ENCODE measurements at places on chromosomes 1 and 21.

- no peak for DNase-seq
Measured at GRCh38 chr21:37429356-37429755, 62.8 kb downstream of the DYRK1A start.

- no peak for DNase-seq
Measured at GRCh38 chr21:35635994-35636393, 424.3 kb downstream of the SETD4 start.

DNA sequence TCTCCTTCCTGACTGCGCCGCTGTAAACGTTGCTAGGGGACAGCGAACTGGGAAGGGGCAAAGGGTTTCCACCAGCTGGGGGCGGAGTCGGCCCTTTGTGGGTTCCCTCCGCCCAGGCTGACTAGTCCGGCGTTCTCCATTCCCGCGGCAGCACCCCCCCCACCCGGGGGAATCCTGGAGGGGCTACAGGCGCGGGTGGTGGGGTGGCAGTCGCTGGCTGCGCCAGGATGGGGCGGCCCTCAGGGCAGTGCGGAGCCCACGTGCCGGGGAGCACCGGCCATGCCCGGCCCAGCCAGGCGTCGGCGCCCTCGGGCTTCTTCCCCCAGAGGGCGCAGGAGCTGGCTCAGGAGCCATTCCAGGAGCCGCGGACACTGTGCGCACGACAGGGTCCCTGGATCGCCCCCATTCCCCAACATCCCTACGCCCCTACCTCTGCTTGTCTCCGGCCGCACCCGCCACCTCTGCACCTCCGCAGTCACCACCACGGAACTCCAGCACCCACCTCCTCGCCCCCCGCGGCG, 476 bp downstream of the BATF3 start:
- peak; percentile 16 for DNase-seq

- no peak for DNase-seq
Measured at GRCh38 chr1:116211294-116211693, 100.1 kb downstream of the MAB21L3 start.

DNA sequence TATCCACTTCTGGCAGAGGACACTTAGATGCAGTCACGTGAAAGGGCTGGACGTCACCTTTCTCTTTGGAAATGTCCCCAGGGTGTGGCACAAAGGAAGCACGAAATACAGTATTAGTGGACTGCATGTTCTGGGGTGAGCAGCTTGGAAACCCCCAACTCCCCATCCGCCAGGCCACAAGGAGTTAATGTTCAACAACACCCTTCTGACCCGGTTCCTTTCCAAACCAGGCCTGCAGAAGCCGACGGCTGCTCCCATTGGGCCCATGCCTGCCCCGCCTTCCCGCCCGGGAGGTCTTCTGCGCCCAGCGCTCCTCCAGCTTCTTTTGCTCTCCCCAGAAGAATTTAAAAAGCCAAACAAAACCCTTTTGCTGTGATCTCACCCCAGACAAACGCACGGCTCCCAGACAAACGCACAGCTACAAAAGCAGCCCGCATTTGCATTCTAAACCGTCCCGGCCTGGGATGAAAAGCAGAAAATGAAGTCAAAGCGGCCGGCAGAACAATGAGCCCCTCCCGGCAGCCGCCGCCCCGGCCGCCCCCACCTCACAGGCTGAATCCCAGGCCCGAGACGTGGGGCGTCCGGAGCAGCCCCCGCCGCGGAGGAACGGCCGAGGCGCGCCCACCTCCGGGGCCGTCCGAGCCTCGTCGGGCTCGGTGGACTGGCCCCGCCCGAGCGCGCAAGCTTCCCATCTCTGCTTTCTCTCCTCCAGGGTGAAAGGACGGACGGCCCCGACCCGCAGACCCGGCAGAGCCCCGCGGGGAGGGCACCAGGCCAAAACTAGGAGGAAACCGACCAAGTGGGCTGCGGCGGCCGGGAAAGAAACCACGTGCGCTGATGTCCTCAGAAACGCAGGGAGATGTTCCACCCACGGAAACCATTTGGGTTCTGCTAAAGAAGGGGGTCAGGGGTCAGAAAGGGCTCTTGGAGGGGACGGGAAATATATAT, 101.9 kb downstream of the PLPP3 start:
- DNase-seq, result peak; percentile 78

- DNase-seq, result no peak
Measured at GRCh38 chr1:37070126-37070525, 35.8 kb upstream of the GRIK3 start.

GRCh38 chr1:93701629-93702028, 20.0 kb upstream of the BCAR3 start:
- no peak for DNase-seq

- DNase-seq, result no peak
Measured at GRCh38 chr1:182080040-182080439, 18.5 kb upstream of the ZNF648 start.

DNA sequence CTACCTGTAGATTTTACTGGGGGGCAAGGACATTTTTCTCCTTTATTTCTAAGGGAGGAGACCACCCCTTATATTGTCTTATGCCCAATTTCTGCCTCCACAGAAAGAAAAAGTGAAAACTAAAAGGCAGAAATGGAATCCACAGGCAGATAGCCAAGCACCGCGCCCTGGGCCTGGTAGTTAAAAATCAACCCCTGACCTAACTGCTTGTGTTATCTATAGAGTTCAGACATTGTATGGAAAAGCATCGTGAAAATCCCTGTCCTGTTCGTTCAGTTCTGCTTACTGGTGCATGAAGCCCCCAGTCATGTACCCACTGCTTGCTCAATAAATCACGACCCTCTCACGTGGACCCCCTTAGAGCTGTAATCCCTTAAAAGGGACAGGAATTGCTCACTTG, 33.7 kb upstream of the IL6R start:
- DNase-seq, result no peak

- DNase-seq, result peak; percentile 7
Measured at GRCh38 chr1:221141606-221142285, 262.5 kb downstream of the HLX start.

GRCh38 chr21:44800103-44800502, 1.5 kb downstream of the UBE2G2 start:
- DNase-seq, result peak; percentile 47

DNA sequence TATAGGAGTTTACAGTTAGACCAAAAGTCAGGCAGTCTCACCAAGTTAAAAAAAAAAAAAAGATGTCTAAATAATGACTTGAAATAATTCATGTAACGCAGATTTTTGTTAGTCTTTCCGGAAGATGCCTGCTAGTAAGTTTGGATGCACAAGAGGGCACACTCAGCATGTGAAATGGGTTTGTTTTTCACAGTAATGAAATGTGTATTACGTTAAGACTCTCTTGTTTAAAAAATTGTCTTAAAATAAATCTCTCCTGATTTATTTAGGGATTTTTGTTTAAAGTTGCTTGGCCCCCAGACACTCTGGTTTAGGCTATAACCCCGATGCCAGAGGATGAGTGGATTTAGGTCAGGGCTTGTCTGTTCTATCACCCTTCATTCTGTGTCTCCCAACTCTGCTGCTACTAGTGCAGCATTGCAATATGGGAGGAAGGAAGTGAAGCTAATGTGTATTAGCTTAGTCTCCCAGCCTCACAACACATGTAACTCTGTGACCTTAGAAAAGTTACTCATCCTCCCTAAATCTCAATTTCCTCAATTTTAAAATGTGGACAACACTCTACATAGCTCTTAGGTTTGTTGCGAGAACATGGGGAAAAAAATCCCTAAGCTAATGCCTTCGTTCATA, 25.7 kb downstream of the CTH start:
- DNase-seq, result peak; percentile 60

GRCh38 chr1:41672173-41672572, 187.7 kb upstream of the EDN2 start:
- no peak for DNase-seq

- no peak for DNase-seq
Measured at GRCh38 chr21:34639250-34639649, 24.3 kb upstream of the RCAN1 start.

DNA sequence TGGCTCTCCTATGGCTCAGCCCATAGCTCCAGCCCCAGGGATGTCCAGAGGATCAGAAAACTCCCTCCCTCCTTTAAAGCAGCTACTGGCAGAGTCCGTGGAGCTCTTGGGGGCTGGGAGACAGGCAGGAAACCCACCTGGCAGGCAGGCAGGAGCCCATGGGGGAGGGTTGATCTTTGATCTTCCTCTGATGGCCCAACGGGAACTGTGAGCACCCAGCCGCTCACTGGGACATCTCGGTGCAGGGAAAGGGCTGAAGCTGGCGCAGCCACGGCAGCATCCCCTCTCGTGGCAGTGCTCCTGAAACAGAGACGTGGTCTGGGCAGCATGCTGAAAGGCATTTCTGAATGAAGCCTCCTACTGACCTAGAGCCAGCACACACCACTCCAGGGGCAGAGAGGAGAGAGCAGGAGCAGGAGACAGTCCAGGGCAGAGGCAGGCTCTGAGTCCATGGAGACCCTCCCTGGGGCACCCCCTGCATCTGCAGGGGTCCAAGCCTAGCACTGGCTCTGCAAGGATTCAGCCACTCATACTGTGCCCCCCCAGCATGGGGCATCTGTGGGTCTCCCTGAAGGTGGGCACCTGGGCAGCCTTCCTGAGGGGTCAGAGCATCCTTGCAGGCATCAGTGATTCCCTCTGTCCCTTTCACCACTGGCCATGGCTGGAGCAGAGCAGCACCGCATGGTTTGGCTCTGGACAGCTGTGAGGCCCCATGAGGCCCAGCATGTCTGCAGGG, 4.9 kb upstream of the SLX9 start:
- DNase-seq, result no peak

- DNase-seq, result no peak
Measured at GRCh38 chr1:117047271-117047670, 12.9 kb upstream of the TTF2 start.

DNA sequence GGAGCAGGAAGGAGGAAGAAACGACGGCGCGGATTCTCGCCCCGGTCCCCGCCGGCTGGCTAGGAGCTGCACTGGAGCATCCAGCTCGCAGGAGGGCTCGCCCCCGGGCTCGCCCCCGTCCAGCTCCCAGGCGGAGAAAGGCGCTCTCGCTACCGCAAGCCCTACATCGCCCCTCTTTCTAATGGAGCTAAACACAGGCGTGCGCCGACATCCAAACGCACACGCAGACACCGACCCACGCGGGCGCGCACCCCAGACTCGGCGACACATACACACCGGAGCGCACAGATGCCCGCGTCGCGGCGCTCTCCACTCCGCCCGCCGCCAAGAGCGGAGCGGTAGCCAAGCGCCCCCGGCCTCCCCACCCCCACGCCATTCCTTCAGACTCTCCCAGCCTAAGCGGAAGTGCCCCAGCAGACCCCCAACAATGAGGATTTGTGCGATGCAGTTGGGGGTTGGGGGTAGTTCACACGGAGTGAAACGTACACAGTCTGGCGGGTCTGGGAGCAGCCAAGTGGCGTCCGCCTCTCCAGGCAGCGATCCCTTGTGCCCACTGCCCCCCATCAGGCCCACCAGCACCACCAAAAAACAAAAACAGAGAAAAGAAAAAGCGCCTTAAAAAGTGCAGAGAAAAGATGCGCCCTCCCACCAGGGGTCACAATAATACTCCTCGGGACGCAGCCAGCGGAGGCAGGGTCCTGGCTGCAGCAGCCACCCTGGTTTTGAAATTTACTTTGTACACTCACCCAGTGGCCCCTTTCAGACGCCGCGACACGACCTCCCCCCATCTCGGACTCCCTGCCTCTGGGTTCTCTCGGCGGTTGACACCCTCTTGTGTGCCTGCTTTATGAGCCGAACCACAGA, 1.4 kb downstream of the DAB1 start:
- DNase-seq, result peak; percentile 89

- no peak for DNase-seq
Measured at GRCh38 chr1:117372863-117373412, 5.7 kb downstream of the MAN1A2 start.

GRCh38 chr1:219441884-219442283, 171.0 kb downstream of the ZC3H11B start:
- no peak for DNase-seq

- DNase-seq, result no peak
Measured at GRCh38 chr1:53482441-53483153, 23.4 kb downstream of the DMRTB1 start.

GRCh38 chr1:13892198-13892597, 192.2 kb downstream of the PRDM2 start:
- DNase-seq, result no peak

GRCh38 chr1:31984419-31985347, 29.0 kb upstream of the KHDRBS1 start:
- no peak for DNase-seq

DNA sequence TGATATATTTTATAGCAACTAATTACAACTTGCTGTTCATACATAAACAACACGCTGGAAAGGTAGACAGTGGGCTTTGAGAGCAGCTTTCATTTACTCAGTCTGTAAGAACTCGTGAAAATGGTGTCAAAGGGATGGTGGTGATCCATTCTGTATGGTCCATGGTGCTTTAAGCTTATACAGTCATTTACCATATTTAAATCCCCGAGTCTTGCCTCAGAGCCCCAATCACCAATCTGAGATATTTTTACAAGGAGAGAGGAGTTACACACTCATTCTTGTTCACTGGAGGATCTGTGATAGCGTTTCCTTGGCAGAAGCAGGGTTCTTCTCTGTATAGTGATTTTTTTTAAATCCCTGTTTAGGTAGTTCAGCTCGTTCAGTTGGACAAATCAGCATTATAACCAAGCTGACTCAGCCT, 694.6 kb downstream of the USP25 start:
- peak; percentile 70 for DNase-seq

GRCh38 chr1:210031473-210031872, 93.5 kb downstream of the SYT14 start:
- DNase-seq, result no peak

DNA sequence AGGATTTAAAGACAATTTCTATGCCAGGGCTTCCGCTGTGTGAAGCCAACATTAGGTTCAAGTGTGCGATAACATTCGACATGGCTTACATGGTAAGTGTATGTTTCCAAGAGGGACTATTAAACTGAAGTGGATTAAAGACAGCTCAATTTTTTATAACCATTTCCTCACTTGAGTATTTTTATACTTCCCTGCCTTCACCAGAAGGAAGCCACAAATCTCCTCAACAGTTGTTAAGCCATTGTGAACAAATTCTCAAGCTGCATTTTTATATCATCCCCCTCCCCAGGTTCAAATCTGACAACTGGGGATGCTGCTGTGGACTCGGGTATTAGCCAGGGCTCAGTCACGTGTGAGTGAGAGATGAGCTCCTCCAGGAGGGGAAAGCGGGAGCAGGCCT, 116.3 kb downstream of the RHOU start:
- DNase-seq, result no peak

DNA sequence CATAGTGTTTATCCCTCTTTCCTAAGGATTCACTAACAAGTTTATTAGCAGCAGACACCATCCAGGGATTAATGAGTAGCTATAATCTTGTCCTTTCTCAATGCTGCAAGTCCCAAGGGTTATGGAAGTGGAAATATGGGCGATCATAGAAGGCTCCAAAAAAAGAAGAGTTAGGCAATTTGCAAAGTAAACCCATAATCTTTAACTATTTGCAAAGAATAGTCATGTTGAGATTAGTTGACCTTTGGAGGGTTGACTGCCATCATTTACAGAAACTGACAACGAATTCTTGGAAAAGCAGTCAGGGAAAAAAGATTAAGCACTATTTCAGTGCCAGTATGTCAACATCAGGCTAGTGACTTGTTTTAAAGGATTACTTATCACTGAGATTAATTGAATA, 169.9 kb downstream of the KCNT2 start:
- DNase-seq, result no peak

Measured in brain (organoid and tissue), 16 donors.